ENCODE measurements at places on chromosomes 2 and 18.

- no peak for DNase-seq
Observed at GRCh38 chr18:74116633-74117554, 30.7 kb downstream of the FBXO15 start.

- no peak for DNase-seq
Observed at GRCh38 chr2:888906-889566, 61.6 kb upstream of the SNTG2 start.

GRCh38 chr2:227241005-227241404, 76.6 kb downstream of the COL4A3 start:
- no peak for DNase-seq

GRCh38 chr18:48215876-48216638, 193.1 kb downstream of the ZBTB7C start:
- DNase-seq: no peak

DNA sequence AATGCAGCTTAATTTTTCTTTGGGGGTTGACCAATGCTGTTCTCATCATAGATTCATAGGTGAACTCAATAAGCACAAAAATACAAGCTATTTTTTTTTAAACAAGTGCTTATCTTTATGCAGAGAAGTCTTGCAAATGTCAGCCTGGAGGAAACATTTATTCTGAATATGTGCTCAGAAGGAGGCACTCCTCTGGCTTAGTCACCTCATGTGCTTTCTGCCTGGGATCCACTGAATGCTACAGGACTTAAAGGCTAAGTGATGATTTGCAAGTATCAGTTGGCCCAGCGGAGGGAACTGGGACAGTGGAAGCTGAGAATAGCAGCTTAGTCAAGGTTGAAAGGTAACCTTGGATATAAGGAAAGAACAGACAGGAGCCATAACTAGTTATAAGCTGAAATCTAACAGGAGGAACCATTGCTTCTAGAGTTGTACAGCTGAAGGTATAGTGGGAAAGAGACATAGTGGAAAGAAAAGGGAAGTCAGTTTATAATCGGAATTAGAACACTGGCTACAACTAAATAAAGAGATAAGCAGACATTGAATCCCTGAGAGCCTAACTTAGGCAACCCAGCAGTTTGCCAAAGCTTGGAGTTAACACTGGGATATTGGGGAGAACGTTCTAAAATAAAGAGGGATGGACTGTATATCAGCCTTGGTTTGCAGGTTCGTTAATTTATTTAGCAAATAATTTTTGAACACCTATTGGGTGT, 488.7 kb downstream of the SUCLG1 start:
- DNase-seq: no peak

GRCh38 chr18:21663578-21663977, 41.0 kb downstream of the ABHD3 start:
- DNase-seq: no peak

DNA sequence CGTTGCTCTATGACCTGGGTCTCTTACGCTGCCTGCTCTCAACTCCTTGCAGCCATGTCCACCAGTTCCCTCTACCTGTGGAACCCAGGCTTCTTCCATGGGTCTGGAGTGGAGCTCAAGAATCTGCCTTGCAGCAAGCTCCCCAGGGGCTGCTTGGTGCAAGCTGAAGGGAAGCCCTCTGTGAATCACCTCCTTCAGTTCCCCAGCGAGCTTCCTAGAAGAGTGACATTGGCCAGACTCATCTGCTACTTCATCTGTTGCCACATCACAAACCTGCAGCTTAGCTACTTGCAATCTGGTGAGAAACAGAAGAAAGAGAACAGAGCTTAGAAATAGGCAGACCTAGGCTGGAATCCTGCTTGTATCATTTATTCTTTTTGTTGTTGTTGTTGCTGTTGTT, 9.8 kb upstream of the EFR3B start:
- no peak for DNase-seq
